ENCODE measurements at places on chromosomes 5 and 9.

DNA sequence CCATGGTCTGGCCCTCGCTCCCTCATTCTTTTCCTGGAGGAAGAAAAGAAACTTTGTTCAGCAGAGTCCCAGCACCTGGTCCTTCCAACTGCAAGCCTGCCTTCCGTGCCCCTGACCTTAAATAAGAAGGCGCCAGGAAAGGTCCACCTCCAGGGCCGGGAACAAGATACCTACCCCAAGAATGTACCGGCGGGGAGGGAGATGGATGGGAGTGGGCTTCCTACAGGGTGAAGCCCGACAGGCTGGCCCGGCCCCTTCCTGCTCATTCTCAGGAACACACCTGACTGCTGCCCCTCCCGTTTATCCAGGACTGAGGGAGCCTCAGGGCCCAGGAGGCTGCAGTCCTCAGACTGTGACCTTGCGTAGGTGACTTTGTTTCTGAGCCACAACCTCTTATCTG, 27.3 kb upstream of the GFPT2 start:
- DNase-seq: no peak

- DNase-seq: no peak
Observed at GRCh38 chr5:34686762-34687268, 30.7 kb downstream of the RAI14 start.

- DNase-seq: no peak
Observed at GRCh38 chr9:9778293-9778692, 834.5 kb downstream of the PTPRD start.

- DNase-seq: no peak
Observed at GRCh38 chr9:117018966-117019617, 332.0 kb downstream of the TRIM32 start.

GRCh38 chr5:103290846-103291245, 32.3 kb downstream of the MACIR start:
- no peak for DNase-seq

GRCh38 chr5:115298811-115299210, 2.4 kb upstream of the CCDC112 start:
- no peak for DNase-seq

DNA sequence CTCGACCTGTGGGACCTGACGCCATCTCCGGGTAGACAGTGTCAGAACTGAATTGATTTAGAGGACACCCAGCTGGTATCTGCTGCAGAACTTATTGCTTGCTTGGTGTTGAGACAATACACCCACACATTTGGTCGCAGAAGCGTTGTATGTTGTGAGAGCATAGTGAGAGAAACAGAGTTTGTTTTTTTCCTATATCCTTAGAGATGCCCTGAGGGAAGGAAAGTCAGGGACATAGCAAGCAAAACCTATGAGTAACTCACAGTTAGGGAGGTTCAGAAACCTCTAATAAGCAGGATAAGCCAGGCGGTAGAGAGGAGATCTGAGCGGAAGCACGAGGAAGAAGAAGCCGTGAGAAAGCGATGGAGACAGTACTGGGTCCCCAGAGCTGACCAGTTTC, 59.8 kb downstream of the PTCD2 start:
- no peak for DNase-seq

DNA sequence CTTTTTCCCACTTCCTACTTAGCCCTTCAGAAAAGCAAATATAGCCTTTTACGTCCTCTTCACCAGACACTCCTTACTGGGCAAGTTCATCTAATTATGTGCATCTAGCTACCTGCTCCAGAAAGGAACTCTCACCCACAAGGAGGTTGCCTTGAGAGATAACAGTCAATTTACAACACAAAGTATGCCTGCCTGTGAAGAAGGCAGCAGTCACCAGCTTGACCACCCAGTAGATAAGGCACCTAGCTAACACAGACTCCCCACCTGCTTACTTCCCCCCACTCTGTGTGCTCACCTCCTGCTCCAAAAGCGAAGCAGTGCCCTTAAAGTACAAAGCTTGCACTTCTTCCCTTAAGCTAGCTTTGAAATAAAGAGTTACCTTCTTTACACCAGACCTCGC, 111.7 kb upstream of the MRPS30 start:
- no peak for DNase-seq

GRCh38 chr9:98654247-98654646, 54.5 kb downstream of the GABBR2 start:
- DNase-seq: no peak

- DNase-seq: no peak
Observed at GRCh38 chr5:120806202-120806601, 342.1 kb downstream of the PRR16 start.

GRCh38 chr9:37641331-37641730, 9.4 kb upstream of the FRMPD1 start:
- no peak for DNase-seq

- no peak for DNase-seq
Observed at GRCh38 chr5:36740259-36740898, 134.0 kb downstream of the SLC1A3 start.

- no peak for DNase-seq
Observed at GRCh38 chr9:127133739-127134167, 11.3 kb upstream of the ANGPTL2 start.

DNA sequence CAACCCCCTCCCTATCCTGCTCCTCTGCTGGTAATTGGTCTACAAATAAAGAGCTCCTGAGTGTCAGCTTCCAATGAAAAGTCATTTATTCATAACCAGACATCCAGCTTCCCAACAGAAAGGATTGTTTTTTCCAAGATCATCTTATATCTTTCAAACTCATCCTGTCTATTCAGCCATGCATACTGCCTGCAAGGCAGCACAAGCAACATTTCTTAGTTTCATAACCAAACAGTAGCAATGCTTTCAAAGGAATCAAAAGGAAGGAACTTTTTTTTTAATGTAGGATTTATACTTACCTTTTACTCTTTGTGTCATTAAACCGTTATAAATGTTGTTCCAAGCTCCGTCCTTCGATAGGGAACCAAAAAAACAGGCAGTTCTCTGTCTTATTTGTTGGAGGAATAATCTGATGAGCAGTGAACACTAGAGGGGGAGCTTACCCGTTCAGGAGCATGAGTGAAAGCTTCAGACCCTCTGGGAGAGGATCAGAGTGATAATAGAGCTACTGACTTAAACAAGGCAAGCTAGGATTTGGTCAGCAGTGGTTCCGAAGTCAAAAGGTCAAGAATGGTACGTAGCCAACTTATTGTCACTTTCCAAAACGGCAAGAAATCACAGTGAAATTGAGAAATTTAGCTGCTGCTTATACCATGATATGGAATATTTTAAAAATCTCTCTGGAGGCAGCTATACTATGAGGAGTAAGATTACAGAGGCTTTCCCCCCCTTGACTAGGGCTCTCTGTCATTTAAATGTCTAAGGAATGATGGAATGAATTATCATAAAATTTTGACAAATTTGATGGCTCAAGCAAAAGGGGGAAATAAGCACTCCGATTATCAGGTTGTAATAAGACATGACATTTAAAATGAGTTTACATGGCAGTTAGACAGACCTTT, 892.9 kb downstream of the NR2F1-AS1 start:
- no peak for DNase-seq

DNA sequence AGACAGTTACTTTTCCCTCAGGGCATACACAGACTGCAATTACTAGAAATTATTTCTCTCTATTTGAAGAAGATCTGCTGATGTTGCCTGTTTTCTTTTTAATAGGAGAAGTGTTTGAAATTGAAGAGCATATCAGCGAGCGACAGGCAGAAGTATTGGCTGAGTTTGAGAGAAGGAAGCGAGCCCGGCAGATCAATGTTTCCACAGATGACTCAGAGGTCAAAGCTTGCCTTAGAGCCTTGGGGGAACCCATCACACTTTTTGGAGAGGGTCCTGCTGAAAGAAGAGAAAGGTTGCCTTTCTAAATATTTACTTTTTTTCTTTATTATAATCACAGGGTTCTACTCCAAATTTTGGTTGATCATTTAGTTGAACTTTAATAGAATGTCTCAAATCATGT, 3.4 kb downstream of the PRPF4 start:
- DNase-seq: no peak

DNA sequence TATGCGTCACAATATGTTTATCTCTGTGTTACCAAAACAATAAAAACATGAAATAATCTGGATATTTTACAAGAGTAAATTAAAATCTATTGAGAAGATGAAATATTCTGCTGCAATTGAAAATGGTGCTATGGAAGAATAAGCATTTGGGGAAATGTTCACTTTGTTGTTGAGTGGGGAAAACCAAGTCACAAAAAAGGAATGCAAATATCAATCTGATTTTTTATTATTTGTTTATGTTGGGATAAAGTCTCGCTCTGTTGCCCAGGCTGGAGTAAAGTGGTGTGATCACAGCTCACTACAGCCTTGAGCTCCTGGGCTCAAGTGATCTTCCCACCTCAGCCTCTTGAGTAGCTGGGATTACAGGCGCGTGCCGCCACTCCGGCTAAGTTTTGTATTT, 8.6 kb upstream of the F2RL1 start:
- DNase-seq: no peak

GRCh38 chr9:2337131-2337530, 284.5 kb upstream of the VLDLR start:
- no peak for DNase-seq

DNA sequence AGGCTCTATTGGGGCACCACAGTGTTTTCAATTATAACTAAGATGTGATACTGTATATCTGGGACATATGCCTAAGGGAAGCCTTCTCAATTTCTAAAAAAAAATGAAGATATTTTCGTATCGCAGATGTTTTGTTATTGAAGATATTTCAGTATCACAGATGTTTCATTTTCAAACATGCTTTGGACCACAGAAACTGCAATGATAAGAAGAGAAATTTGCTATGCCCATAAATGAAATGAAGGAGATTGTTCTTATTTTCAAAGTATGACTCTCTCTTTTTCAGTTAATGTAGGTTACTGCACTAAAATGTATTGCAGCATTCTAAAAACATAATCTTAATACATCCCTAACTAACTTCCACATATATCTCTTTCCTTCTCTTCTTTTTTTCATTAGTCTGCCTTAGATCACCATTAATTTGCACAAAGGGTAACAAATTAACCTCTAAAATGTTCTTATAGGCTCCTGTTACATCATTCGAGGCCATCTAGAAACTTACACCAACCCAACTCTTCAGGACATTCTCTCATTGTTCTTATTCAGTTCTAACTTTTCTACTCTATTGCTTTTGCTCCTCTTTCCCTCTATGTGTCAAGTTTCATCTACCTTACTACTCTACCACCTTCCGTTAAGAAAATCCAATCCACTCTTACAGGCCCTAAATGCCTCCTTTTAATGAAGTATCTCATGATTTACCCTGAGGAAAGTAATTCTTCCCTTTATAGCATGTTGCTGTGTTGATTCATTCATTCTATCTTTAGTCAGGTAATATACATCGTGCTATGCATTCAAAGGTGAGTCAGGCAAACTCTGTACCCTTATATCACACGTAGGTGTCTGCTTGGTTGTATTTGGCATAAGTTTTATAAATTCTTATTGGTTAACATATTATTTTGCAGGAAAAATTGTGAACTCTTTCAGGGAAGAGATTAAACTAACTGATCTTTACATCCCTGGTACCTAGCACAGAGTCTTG, 70.5 kb downstream of the ST8SIA4 start:
- DNase-seq: no peak

- no peak for DNase-seq
Observed at GRCh38 chr5:140310434-140310833, 7.5 kb upstream of the PFDN1 start.

GRCh38 chr9:122201641-122202040, 27.1 kb downstream of the LHX6 start:
- no peak for DNase-seq

- DNase-seq: no peak
Observed at GRCh38 chr5:149859746-149860145, 84.8 kb downstream of the PDE6A start.

- no peak for DNase-seq
Observed at GRCh38 chr5:56147106-56147505, 86.0 kb downstream of the ANKRD55 start.

- DNase-seq: no peak
Observed at GRCh38 chr9:21958833-21959232, 35.4 kb downstream of the CDKN2A start.

- DNase-seq: no peak
Observed at GRCh38 chr5:168609806-168610482, 30.8 kb upstream of the PANK3 start.

DNA sequence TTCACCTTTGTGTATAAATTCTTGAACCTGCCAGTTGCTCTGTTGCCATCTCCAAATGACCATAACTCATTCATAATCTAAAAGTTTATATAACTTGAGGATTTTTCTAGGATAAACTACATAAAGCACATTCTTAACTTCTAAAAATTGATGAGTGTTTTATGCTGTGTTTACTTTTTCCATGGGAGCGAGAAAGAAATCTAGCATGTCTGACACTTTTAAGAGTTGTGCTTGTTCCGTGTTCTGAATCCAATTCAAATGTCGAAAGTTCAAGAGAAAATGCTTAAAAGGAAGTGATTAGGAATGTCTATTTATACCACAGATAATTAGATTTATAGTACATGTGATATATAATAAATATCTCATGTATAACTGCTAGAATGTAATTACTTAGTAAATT, 154.4 kb downstream of the DEPDC1B start:
- DNase-seq: no peak

- peak; percentile 25 for DNase-seq
Observed at GRCh38 chr5:1799110-1799601, 481 bp downstream of the MRPL36 start.

DNA sequence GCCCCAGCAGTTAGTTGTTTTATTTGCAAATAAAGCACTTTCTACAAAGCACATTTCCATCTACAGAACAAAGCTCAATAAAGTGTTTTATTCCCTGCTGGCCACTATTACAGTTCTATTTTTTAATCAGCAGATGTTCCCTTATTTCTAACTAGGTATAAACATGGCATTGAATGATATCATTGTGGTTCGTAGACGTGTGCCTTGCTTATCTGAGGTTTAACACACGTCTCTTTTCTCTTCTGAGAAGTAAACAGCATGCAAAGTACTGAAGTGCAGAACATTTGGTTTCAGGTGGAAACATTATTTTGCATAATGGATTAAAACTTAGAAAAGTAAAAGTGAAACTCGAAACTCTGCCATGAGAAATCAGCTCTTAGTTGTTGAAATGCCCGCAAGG, 1989.3 kb upstream of the WWC1 start:
- no peak for DNase-seq

DNA sequence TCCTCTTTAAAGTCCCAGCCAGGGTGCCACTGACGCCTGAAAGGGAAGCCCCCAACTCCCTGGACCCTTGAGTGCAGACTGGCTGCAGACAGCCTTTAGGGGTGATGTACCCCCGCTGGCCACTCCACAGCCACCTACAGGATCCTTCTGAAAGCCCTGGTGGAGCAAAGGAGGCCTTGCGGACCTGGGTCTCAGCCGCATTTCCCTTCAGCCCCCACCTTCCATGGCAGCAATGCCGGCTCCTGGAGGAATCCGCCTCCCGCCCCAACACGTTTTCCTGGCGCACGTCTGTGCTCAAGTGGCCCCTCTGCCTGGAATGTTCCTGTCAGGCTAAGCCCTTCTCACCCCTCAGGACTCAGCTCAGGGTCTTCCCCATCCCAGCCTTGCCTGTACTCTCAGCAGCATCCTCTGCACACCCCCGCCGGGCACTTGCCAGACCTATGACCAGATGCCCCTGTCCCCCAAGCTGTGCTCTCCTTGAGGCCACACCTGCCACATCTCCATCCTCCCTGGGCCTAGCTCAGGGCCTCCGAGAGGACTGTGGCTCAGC, 134.1 kb upstream of the RAPGEF1 start:
- no peak for DNase-seq

- DNase-seq: no peak
Observed at GRCh38 chr9:68961587-68961986, 52.3 kb downstream of the PRKACG start.

GRCh38 chr5:67206929-67207328, 10.3 kb upstream of the CD180 start:
- DNase-seq: peak; percentile 93

Data from central memory CD4-positive, alpha-beta T cell (primary cell).